CD4-positive, alpha-beta T cell treated with Interleukin-21 for 1 hour (primary cell): ENCODE measurements at places on chromosomes 3 and 15.
A peak's percentile ranks its signal among the peaks of the same experiment; 100 is the strongest.

GRCh38 chr3:65946438-65946837 lies 92.3 kb downstream of the MAGI1 start:
- no peak for DNase-seq

- no peak for DNase-seq
Measured at GRCh38 chr3:14147066-14147435, 22.2 kb downstream of the TMEM43 start.

DNA sequence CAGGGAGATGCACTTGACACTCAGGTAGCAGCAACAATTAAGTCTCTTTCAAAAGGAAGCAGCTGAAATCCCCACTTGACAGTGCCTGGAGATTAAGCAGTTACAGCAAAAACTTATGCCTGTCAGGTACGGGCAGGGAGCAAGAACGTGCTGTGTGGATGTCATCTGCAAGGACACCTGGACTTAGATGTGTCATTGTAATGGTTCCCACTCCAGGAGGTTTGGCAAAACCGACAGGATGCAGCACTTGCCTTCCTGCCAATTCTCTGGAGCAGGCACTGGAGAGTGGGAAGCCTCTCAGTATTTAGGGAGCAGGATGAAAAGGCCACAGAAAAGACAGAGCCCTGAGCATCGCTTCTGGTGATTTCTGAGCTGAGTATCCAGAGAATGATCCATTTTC lies 292.4 kb downstream of the PDCD6IP start:
- no peak for DNase-seq

GRCh38 chr3:115350606-115351005 lies 203.5 kb upstream of the ZBTB20 start:
- no peak for DNase-seq

- DNase-seq, result no peak
Measured at GRCh38 chr3:30222441-30222840, 384.0 kb upstream of the TGFBR2 start.

DNA sequence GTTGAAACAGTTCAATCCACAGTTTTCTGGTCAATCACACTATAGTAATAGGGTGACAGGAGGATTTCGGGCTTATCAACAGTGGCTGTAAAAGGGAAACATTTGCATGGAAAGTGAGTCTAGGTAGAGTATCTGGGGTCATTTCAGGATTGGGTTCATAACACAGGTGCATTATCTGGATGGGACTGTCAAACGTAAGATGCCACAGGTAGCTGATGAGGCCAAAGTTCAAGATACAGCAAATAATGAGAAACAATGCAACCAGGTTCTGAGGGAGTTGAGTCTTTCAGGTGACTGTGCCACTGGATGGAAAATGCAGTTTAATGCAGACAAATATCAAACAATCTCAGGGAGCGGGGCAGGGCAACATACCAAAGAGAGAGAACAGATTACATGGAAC lies 62.2 kb downstream of the WDR76 start:
- no peak for DNase-seq

- DNase-seq, result no peak
Measured at GRCh38 chr3:148246291-148246923, 451.3 kb upstream of the AGTR1 start.

- no peak for DNase-seq
Measured at GRCh38 chr3:117252651-117253050, 543.1 kb downstream of the TUSC7 start.

DNA sequence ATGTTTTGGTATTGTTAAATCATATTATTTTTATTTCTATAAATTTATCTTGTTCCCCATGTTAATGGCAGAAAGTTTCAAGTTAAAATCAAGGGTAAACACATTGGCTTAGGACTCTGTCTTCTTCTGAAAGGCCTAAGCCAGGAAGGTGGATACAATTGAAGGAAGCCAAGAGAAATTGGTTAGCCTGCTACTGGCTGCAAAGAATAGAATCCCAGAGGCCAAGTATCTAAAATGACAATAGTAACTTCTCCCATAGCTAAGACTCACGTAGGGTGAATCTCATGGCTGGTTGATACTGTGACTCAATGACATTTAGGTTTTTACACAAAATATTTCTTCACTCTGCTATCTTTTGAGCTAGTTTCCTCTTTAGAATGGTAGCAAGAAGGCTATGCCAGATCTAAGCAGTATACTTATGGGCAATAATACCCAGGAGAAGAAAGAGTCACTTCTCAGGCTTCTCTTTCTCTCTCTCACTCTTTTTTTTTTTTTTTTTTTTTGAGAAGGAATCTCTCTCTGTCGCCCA lies 621.5 kb upstream of the TBL1XR1 start:
- DNase-seq, result no peak

DNA sequence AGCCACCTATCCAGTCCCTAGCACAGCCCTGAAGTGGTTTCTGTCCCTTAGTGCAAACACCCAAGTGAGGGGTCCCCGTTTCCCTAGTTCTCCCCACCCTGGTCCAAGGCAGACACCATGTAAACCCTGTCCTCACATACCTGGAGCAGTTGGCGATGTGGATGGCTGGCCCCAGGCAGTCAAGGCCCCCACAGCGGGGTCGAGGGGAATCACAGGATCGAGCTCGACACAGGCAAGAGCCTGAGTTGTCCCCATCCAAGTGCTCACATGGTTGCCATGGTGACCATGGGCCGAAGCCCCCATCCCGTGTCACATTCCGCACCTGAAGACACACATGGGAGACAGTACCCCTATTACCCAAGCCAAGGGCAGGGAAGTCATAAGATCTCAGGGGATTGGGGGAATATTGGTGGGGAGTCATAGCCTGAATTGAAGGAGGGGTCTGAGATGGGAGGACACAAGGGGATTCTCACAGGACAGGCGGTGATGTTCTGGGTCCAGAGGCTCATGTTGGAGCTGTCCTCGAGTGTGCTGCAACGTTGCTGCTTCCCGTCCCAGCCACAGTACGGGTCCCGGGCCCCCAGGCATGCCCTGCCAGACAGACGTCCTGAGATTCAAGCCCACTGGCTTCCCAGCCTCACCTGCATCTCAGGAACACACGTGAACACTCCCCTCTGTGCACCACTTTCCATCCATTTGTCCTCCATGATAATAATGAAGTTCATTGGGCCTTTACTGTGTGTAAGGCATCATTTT lies 112.1 kb downstream of the SEMA5B start:
- DNase-seq, result no peak

DNA sequence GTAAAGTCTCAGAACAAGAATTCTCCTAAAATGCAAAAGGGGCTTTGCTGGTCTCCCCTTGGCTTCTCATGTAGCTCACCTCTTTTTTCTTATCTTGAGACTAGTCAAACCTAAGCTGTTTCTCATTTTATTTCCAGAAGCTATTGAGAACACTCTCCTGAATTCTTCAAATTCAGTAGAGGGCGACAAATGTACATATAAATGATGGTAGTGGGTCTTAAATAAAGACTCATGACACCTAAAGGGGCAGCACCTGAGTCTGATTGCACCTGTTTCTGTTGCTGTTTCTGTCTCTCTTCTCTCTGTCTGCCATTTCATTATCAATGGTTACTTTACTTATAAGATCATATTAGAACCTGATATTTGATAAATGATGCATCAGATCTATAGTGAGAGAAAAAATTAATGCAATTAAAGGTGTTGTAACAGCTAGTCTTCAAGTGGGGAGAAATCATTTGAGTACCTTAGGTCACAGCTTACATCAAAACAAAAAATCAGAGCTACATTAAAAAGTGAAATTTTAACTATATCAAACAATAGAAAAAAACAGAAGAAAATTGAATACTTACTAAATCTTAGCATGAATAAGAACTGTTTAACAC lies 7.0 kb downstream of the ADIPOQ start:
- DNase-seq, result peak; percentile 78

GRCh38 chr15:83723216-83723615 lies 69.3 kb downstream of the ADAMTSL3 start:
- no peak for DNase-seq

DNA sequence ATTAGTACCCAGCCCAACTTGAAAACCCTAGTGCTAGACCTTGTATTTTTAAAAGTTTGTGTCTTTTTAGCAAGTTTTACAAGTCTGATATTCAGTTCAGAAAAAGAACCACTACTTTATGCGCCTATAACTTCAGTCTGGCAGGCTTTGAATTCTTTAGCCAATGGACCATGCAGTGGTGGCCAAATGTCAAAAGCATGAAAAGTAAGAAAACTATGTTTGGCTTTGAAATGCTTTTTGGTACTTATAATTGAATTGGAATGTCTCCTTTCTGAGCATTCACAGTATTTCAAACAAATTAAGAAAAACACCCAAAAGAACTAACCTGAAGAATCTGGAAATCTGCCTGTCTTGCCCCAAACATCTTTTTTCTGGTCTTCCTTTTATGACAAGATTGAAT lies 12.8 kb downstream of the WDR48 start:
- DNase-seq, result no peak

- no peak for DNase-seq
Measured at GRCh38 chr15:32886459-32886858, 168.7 kb downstream of the GREM1 start.

GRCh38 chr3:11212784-11213183 lies 58.5 kb downstream of the HRH1 start:
- DNase-seq, result no peak
